ENCODE measurements at places on chromosomes 13 and 19. TPM values are rescaled to one million over a fixed set of nuclear protein-coding genes. Genes with fewer than 3 reads are reported as not detected.

The ELSPBP1 gene
- not detected for total RNA-seq

The DCLK1 gene
- total RNA-seq: 6.9 TPM

The PALM3 gene
- 0.87 TPM for total RNA-seq

The CDX2 gene
- total RNA-seq: not detected

The SAFB gene
- total RNA-seq: 73.4 TPM

The SULT2B1 gene
- total RNA-seq: not detected

The SCAF1 gene
- 17.3 TPM for total RNA-seq

The PDX1 gene
- total RNA-seq: not detected

The TEX26 gene
- not detected for total RNA-seq

The KCNK6 gene
- total RNA-seq: 5.2 TPM
